CD4-positive, alpha-beta T cell treated with Interleukin-6 for 4 hours (primary cell): ENCODE measurements at places on chromosomes 5 and 9.

DNA sequence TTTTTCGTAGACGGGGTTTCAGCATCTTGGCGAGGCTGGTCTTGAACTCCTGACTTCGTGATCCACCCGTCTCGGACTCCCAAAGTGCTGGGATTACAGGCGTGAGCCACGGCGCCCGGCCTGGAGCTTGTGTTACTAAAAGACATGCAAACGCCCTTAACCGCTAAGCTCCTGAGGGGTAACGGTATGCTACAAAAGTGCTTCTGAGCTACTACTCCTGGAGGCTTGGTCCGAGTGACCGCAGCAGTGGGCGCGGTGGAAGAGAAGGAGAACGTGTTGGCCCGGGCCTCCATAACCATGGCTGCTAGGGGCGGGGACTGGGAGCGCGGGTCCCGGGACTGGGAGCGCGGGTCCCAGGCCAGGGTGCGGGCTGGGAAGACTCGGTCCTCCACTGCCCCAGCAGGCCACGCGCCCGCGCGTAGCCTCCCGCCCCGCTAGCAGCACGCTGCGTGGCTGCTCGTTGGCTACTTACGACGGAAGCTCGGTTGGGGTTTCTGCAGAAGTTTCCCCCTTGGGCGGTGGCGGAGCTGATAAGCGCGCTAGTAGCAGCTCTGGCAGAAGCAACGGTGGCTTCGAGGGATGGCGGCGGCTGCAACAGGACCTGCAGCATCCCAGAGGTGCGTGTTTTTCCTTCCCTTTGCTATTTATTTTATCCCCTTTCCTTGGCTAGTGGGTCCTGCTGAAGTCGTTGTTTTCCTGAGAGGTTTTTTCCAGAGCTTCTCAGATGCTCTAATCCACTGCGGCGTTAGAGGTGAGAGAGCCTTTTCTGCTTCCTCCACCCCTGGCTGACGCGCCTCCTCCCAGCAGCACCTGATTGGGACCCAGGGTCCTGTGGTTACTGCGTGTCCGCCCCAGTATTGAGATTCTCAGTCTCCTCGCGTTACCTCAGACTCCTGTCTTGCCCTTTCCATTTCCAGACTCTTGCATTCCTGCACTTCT lies 69.2 kb upstream of the CCDC180 start:
- peak; percentile 77 for DNase-seq

- no peak for DNase-seq
These were observed 286.0 kb upstream of the TUSC1 start for GRCh38 chr9:25964239-25964638.

DNA sequence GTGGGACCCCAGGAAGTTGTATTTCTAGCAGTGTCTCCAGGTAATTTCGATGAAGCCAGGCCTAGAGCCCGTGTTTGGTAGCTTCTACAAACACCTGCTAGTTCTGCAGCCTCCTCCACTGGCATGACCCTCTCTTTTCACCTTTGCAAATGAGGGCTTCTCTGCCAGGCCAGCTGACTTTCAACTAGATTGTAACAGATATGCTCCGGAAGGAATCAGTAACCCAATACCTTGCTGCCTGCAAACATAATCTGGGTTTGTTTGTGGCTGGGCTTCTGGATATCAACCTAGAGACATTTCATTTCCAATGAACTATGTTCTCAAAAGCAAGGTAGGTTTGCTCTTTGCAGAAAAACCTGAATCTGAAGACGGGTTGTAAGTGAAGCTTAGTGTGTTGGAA lies 354.8 kb downstream of the DMRT2 start:
- no peak for DNase-seq

DNA sequence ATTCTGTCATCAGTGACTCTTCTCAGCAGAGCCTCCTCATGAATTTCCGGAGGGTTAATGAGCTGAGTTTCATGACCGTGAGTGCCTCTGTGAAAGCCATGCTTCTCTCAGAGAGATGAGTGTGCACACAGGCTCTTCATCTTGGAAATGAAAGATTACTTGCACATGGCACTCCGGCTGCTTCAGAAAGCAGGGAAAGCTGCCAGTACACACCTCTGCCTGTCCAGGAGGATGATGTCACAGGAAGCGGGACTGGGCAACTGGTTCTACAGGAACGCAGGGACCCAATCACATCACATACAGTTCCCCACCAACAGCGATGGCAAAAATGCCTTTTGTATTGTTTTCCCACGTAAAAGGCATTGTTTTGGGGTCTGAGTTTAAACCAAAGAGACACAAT lies 286.0 kb upstream of the DAP start:
- DNase-seq: no peak

DNA sequence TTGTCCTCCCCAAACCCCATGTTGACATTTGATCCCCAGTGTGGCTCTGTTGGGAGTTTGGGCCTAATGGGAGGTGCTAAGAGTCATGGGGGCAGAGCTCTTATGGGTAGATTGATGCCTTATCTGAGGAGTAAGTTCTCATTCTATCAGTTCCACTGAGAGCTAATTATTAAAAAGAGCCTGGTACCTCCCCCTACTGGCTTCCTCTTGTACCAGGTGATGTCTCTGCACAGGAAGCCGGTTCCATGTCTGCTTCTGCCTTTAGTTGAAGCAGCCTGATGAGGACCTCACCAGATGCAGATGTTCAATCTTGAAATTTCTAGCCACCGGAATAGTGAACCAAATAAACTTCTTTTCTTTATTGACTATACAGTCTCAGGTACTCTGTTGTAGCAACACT lies 10.8 kb downstream of the GABRB2 start:
- DNase-seq: no peak

DNA sequence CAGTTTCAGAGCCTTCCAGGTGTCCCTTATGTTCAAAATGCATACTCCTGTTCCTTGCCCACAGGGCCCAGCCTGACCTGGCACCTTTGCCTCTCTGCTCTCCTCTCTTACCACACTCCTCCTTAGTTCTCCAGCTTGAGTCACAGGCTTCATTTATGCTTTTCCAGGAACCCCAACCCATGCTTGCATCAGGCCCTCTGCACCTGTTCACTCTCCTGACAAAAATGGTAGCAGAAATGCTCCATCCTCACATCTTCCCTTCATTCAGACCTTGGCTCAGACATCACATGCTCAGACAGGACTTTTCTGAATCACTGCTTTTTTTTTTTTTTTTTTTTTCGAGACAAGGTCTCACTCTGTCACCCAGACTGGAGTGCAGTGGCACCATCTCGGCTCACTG lies 15.1 kb upstream of the RNF145 start:
- DNase-seq: no peak

DNA sequence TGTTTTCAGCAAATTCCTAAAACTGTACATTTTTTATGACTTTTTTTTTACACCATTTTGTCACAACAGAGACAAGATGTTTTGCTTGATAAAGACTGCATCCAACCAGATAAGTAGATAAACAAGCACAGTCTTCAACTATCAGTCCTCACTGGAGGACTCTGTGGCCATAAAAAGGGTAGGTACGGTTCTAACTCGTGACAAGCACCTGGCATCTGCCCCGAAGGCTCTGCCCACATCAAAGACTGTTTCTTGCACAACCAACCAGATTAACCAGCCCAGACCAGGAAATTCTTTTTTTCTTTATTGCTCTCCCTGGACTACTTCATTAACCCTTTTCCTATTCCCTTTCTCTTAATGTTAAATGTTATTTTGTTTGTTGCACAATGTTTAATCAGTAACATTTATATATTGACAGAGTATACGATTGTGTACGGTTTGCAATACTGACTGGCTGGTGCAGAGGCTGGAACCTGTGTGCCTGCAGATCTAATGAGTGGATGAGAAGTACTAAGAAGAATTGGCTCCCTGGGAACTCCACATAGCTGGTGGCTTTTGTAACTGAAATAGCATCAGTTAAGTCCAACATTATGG lies 74.1 kb downstream of the SERINC5 start:
- peak; percentile 76 for DNase-seq

DNA sequence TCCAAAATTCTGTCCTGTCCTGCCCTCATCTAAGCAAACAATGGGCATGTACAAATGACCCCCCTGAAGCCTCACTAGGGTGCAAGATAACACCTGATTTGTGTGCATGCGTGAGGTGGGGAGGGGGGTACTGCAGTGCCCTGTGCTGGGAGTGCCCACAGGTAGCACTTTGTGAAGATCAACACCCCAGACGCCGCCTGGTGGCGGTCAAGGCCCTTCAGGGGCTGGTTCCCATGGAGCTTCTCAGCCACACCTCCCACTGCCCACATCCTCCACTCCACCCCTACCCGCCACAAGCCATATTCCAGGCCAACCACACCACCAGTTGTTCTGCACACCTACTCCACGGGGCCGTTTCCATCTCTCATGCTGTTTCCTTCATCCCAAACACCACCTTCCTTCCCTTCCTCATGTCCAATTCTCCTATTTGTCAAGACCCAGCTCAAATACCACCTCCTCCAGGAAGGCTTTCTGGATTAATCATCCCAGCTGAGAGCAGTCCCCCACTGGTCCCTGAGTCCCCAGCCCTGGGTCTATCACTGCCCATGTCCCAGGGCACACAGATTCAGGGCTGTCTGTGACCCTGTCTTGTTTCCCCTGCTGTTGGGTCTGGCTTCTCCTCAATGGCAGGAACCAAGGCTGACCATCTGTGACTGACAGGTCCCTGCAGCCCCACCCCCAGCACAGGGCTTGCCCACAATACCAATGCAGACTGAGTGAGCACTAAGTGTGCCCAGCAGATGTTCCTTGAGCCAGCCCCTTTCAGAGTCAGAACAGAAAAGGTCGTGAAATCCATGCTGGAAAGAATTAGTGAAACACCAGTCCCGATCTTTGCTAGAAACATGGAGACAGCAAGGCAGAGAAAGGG lies 178.4 kb downstream of the PAX5 start:
- peak; percentile 17 for DNase-seq

DNA sequence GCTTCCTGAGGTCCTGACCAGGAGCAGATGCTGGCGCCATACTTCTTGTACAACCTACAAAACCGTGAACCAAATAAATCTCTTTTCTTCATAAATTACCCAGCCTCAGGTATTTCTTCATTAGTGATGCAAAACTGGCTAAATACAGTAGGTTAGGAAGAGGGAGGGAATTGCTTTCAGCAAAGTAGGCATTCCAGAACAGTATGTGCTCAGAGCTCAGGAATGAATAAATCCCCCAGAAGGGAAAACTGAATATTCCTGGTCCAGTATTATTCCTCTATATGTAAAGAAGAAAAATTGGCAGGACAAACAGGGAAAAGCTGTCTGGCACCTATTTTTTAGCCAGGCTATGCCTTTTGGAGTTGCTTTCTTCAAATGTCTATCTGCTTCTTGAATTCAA lies 577.1 kb downstream of the PSAT1 start:
- no peak for DNase-seq

GRCh38 chr9:30673132-30673531 lies 1711.3 kb upstream of the ACO1 start:
- DNase-seq: no peak

DNA sequence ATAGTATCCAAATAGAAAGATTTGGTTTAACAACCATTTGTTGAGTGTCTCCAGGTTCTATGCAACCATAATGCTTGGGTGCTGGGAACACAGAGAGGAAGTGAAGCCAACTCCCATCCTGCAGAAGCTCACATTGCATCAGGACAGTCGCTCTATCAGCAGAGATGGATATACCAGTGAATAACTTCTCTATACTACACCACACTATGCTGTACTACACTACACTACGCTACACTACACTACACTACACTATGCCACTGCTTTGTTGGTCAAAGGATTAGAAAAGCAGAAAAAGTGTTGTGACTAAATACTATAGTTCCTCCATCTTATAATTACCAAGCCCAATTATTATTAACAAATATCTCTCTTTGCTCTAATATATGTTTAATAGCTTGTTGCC lies 89.2 kb upstream of the PRRC1 start:
- DNase-seq: no peak

DNA sequence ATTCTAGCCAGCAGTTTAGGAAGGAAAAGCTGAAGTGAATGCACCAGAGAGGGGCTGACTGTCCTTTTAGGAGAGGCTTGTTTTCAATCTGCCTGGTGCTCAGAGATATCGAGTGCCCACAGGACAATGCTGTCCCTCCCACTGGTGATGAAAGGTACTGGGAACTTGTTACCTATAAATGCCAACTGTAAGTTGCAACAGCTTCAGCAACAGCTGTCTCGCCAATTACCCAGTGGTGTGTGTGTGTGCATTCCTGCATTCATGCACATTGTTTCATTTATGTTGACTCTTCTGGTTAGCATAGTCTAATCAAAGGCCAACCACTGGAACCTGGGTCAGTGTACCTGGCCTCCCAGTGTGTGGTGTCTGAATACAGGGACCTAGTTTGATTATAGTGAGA lies 161.1 kb downstream of the CSNK1G3 start:
- no peak for DNase-seq

- no peak for DNase-seq
These were observed 29.3 kb downstream of the SLC44A1 start for GRCh38 chr9:105273731-105274130.

DNA sequence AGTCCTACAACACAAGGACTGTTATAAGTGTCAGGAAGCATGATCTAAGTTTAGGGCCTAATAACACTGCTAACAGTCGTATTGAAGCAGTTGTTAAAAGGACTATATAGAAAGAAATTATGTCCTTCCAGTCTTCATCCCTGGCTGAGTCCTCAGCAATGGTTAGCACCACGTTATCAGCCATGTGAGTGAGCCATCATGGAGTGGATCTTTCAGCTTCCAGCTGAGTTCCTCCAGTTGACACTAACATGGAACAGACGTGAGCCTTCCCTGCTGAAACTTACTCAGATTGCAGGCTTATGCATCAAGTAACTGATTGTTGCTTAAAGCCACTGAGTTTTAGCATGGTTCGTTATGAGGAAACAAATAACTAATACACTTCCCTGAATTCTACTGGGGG lies 21.5 kb upstream of the GPBP1 start:
- DNase-seq: no peak

DNA sequence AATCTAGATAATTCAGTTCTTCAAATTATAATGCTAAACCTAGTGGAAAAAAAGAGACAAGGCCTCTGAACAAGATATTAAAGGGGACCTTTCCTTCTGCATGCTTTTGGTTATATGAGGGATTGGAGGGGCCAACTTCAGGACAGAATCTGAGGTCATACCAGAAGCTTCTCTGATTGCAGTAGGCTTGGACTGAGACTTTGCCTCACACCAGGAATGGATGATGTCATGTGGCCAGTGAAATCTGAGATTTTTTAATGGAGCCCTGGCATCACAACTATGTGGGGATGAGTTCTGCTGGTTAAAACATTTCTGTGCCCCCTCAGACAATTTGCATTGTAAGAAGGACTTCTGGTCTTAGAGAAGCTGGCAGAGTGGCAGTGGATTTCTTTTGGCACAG lies 88.6 kb downstream of the ANGPTL2 start:
- no peak for DNase-seq
